ENCODE measurements at places on chromosomes 1 and 21.
A peak's percentile ranks its signal among the peaks of the same experiment; 100 is the strongest.

GRCh38 chr1:163083690-163084089 lies 14.5 kb downstream of the RGS4 start:
- DNase-seq: no peak

GRCh38 chr1:212981025-212981495 lies 30.7 kb downstream of the VASH2 start:
- DNase-seq: no peak

DNA sequence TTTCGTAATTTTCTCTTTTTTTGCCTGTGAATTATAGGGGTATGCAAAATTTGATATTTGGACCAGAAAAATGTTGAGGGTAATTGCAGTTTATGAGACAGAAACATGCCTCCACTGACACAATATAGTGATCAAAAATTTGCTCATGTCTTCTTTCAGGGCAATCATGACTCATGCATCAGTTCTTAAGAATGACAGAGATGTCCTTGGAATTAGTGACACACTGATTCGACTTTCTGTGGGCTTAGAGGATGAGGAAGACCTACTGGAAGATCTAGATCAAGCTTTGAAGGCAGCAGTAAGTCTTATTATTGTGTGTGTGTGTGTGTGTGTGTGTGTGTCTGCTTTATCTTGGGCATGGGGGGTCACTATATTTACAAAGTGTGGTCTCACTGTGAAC lies 27.5 kb downstream of the CTH start:
- DNase-seq: no peak

DNA sequence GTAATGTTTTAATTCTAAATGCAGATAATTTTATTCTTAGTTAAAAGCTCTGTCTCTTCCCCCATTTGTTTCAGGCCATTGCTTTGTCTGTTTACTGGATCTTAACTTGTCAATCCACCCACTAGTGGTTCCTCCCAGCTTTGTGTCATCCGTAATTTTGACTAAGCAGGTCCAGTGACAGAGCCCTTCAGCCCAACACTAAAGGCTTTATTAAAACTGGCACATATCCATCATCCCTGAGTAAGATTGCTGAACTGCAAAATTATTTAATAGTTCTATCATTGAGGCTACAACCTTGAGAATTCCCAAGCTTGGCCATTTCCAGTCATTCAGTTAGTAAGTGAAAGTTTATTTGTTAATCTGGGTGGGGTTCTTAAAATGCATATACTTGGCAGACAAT lies 96.7 kb downstream of the NGF start:
- DNase-seq: no peak

- no peak for DNase-seq
Observed at GRCh38 chr21:41864311-41865001, 14.7 kb downstream of the PRDM15 start.

DNA sequence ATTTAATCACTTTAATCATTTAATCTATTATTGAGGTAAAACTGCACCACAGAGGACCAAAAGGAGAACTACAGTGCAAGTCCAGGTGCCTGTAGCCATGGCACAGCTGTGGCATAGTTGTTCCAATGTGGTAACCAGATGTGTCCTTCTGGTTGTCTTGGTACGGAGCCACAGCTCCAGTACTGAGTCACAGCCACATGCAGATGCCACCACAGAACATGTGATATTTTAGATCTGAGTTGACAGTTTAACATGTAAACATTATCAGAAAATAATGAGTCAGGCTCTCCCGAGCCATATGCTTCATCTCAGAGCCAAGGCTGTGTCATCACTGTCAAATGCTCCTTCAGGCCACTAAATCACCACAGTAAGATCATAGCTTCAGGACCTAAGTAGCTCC lies 56.4 kb upstream of the RGS7 start:
- DNase-seq: no peak

GRCh38 chr1:19661721-19662228 lies 2.9 kb upstream of the HTR6 start:
- peak; percentile 31 for DNase-seq

DNA sequence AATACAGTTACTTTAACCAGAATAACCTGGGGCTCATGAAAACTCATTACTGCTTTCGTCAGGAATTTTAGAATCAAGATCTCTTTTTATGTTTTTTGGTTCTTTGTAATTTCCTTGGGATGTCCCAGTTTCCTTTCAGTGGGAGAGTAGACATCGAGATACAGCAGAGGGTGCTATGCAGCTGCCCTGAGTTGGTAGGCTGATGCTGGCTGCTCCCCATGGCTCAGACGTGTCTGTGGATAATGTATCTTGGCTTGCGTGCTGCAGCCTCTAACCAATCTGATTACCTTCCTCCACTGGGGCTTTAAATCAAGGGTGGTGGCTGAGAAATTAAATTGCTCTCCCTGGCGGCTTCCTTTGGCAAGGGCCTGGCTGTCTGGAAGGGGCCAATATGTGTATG lies 253.7 kb downstream of the CACNA1E start:
- no peak for DNase-seq
